ENCODE measurements at places on chromosomes 1 and 21.

- H3K4me1 ChIP-seq = no peaks in the 10 kb centered on the region
- H3K27ac ChIP-seq = no peak overlapping the region
- no peak for DNase-seq
- H3K36me3 ChIP-seq = no peaks in the 10 kb centered on the region
- no peak overlapping the region for H3K4me3 ChIP-seq
Measured at GRCh38 chr1:21568006-21568746, 59.0 kb downstream of the ALPL start.

GRCh38 chr1:164768619-164769018, 209.6 kb downstream of the PBX1 start:
- DNase-seq = no peak
- H3K27ac ChIP-seq = peak overlapping the region; percentile 74
- H3K4me3 ChIP-seq = no peak overlapping the region

- no peak overlapping the region for H3K4me3 ChIP-seq
- H3K27ac ChIP-seq = no peak overlapping the region
- H3K36me3 ChIP-seq = no peaks in the 10 kb centered on the region
- no peaks in the 10 kb centered on the region for H3K4me1 ChIP-seq
Measured at GRCh38 chr1:173997791-173998190, 24.4 kb downstream of the RC3H1 start.

- no peak overlapping the region for H3K27ac ChIP-seq
- H3K4me3 ChIP-seq = no peak overlapping the region
- DNase-seq = no peak
- H3K27me3 ChIP-seq = no peaks in the 10 kb centered on the region
- H3K4me1 ChIP-seq = no peaks in the 10 kb centered on the region
- no peaks in the 10 kb centered on the region for H3K36me3 ChIP-seq
Measured at GRCh38 chr1:170460001-170460400, 72.0 kb upstream of the GORAB start.

DNA sequence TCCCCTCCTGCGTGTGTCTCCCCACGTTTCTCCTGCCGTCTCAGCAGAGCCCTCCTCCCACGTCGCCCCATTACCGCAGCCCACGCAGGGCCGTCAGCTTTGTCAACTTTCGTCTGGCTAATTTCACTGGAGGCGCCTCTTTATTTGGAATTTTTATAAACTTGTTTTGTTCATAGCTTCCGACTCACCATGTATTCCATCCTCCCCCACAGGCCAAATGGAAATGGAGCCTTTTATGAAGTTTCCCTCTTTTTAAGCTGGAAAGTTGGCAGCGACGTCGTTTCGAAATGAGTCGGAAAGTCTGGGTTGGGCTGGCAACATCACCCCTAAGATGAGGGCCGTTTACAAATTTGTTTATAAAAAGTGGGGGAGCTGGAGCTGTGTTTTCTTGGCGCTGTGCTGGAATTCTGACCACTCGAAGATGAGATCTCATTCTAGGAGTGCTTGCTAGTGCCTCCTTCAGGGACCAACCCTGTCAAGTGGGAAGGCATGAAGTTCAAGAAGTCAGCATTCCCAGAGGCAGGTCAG, 23.7 kb upstream of the SLC45A1 start:
- no peaks in the 10 kb centered on the region for H3K27me3 ChIP-seq
- no peak for DNase-seq
- H3K4me1 ChIP-seq = no peaks in the 10 kb centered on the region
- H3K36me3 ChIP-seq = no peaks in the 10 kb centered on the region

GRCh38 chr1:32066489-32066873, 6.3 kb upstream of the TMEM39B start:
- no peak overlapping the region for H3K4me3 ChIP-seq
- DNase-seq = peak; percentile 12
- H3K27ac ChIP-seq = no peak overlapping the region
- H3K4me1 ChIP-seq = peaks cover 66% of the 10 kb centered on the region
- H3K27me3 ChIP-seq = no peaks in the 10 kb centered on the region

DNA sequence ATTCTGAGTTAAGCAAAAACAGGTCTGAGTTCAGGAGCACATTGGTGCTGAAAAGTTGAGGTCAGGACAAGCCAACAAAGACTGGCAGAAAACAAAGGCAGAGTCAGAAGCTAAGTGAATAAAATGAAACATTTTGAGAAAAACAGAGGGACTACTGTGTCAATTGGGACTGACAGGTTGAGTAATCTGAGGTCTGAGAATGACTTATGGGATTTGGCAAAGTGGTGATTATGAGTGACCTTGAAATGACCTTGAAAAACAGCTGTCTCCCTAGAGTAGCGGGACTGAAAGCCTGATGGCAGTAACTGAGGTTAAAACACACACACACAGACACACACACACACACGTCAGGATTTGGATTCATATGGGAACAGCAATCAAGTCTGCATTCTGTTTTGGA, 8.8 kb upstream of the COG2 start:
- no peaks in the 10 kb centered on the region for H3K27me3 ChIP-seq
- H3K4me3 ChIP-seq = no peak overlapping the region
- H3K4me1 ChIP-seq = no peaks in the 10 kb centered on the region
- DNase-seq = no peak
- H3K27ac ChIP-seq = no peak overlapping the region
- no peaks in the 10 kb centered on the region for H3K36me3 ChIP-seq

DNA sequence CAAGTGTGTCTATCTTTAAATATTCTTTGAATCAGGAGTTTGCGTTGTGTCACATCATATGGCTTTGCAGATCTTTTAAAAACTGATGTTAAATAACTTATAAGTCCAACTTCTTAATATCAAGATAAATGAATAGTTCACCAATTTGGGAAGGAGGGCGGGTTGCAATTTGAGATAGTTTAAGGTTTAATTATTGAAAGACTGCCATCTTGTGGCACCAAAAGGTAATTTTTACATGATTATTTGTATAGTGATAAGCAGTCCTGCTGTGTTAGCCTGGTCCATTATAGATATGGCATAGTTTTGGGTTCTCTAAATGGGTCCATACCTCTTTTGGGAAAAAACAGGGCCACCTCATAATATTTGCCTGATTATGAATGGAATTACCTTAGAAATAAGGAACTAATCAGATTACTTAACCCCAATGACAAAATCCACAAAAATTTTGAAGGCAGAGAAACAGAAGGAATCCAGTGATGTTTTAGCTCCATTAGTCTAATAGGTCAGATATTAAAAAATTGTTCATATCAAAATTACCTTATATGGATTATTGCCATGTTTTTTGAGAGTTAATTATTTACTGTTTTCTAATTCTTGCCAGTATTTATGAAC, 64.3 kb downstream of the PRKAA2 start:
- H3K4me3 ChIP-seq = no peak overlapping the region
- no peak for DNase-seq
- H3K4me1 ChIP-seq = no peaks in the 10 kb centered on the region
- no peaks in the 10 kb centered on the region for H3K36me3 ChIP-seq
- H3K27ac ChIP-seq = no peak overlapping the region

DNA sequence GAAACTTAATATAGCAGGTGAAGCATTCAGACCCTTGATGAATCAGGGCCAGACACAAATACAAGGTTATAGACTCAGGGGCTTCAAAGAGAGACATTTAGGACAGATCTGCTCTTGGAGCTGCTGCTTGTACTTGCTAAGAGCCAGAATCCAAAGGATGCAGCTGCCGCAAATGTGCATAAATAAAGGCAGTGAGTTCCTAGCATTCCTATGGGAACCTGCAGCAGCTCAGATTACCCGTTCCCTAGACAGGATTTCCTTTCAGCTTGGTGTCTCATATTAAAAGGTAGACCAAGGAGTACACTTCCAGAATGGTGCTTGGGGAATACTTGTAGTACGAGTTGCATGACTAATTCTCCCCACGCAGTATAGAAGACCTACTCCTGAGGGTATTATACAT, 9.7 kb upstream of the LRRC53 start:
- H3K27ac ChIP-seq = no peak overlapping the region
- no peaks in the 10 kb centered on the region for H3K27me3 ChIP-seq
- H3K4me1 ChIP-seq = no peaks in the 10 kb centered on the region

- no peak overlapping the region for H3K27ac ChIP-seq
- no peak overlapping the region for H3K4me3 ChIP-seq
- H3K27me3 ChIP-seq = no peaks in the 10 kb centered on the region
Measured at GRCh38 chr21:17570786-17571185, 41.9 kb downstream of the BTG3 start.

GRCh38 chr1:48523558-48523957, 51.6 kb upstream of the SPATA6 start:
- DNase-seq = no peak
- peaks cover 8% of the 10 kb centered on the region for H3K4me1 ChIP-seq
- no peak overlapping the region for H3K27ac ChIP-seq

- no peaks in the 10 kb centered on the region for H3K36me3 ChIP-seq
- H3K4me3 ChIP-seq = no peak overlapping the region
- H3K4me1 ChIP-seq = peaks cover 22% of the 10 kb centered on the region
Measured at GRCh38 chr1:90705956-90706355, 11.1 kb downstream of the BARHL2 start.

- H3K4me3 ChIP-seq = no peak overlapping the region
- DNase-seq = no peak
- H3K4me1 ChIP-seq = no peaks in the 10 kb centered on the region
- H3K27ac ChIP-seq = no peak overlapping the region
- H3K27me3 ChIP-seq = no peaks in the 10 kb centered on the region
- H3K36me3 ChIP-seq = no peaks in the 10 kb centered on the region
Measured at GRCh38 chr1:110438893-110439292, 12.1 kb upstream of the PROK1 start.

DNA sequence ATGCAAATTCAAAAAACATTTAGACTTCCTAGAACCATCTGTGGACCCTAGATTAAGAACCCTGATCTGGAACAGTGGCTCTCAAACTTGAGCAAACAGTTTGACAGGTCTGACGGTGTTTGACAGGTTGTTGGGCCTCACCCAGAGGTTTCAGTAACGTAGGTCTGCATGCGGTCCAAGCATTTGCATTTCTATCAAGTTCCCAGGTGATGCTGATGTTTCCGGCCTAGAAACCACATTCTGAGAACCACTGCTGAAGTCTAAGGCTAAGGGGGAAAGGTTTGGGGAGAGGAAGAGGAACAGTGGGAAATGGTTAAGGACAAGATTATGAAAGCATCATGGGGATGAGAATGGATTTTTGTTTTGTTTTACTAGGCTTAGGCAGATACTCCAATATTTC, 48.6 kb downstream of the MDM4 start:
- no peaks in the 10 kb centered on the region for H3K27me3 ChIP-seq
- no peak overlapping the region for H3K4me3 ChIP-seq
- H3K27ac ChIP-seq = no peak overlapping the region
- no peak for DNase-seq
- H3K4me1 ChIP-seq = no peaks in the 10 kb centered on the region

GRCh38 chr1:113452921-113453770, 62.8 kb downstream of the MAGI3 start:
- peaks cover 17% of the 10 kb centered on the region for H3K4me1 ChIP-seq
- no peak for DNase-seq
- no peaks in the 10 kb centered on the region for H3K36me3 ChIP-seq

DNA sequence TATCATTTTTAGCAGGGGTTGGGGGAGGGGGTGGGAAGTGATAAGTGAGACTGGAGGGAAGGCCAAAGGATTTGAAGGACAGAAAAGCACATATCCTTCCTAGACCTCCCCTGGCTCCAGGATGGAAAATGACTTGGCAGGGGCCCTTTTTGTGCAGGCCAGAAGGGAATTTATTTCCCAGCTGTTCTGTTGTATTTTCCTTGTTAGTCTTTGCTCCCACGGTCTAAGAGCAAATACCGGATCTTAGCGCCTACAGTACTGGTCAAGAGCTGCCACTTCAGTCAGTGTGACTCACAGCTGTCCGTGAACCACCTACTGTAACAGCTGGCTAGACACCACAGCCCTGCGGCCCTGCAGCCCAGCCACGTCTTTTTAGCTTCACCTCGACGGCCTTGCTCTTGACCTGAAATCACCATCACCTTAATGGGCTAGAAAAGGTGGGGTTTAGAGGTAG, 51.0 kb upstream of the ERRFI1 start:
- H3K27ac ChIP-seq = peak overlapping the region; percentile 83
- peaks cover 30% of the 10 kb centered on the region for H3K4me1 ChIP-seq
- H3K36me3 ChIP-seq = no peaks in the 10 kb centered on the region
- no peaks in the 10 kb centered on the region for H3K27me3 ChIP-seq
- no peak for DNase-seq

GRCh38 chr1:232142403-232143314, 487.3 kb downstream of the SIPA1L2 start:
- peaks cover 13% of the 10 kb centered on the region for H3K4me1 ChIP-seq
- peak overlapping the region; percentile 48 for H3K27ac ChIP-seq
- no peak overlapping the region for H3K4me3 ChIP-seq
- no peak for DNase-seq
- no peaks in the 10 kb centered on the region for H3K27me3 ChIP-seq
- H3K36me3 ChIP-seq = no peaks in the 10 kb centered on the region

GRCh38 chr1:210525716-210526454, 197.2 kb downstream of the HHAT start:
- no peaks in the 10 kb centered on the region for H3K36me3 ChIP-seq
- no peaks in the 10 kb centered on the region for H3K27me3 ChIP-seq
- no peak for DNase-seq
- no peak overlapping the region for H3K27ac ChIP-seq
- no peaks in the 10 kb centered on the region for H3K4me1 ChIP-seq

DNA sequence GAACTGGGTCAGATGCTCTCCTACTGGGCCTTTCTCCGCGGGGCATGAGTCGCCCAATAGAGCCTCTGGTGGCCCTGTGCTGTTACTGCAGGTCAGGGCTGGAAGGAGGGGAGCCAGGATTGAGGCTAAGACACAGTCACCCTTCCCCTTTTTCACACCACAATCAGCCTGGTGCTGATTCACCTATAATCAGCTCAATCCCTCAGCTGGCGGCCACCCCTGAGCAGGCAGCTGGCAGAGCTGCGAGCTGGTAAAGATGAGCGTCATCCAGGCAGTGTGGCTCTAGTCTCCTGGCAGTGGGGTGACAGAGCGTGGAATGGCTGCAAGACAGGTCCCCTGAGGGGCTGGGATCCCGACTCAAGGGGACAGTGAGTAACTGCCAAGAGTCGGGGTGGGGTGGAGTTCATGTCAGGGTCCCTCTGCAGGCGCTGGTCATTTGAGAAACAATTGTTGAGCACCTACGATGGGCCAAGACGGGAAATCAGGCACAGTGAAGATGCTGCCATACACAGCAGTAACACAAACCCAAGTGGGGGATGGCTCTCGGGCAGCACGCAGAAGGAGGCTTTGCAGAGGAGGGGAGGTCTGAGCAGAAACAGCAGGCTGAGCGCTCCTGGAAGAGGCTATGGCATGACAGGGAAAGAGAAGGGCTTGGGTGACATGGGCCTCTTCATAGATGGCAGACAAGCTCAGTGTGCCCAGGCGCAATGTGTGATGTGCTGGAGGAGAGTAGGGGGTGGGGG, 21.8 kb downstream of the ATF3 start:
- H3K4me1 ChIP-seq = no peaks in the 10 kb centered on the region
- H3K27me3 ChIP-seq = peaks cover 29% of the 10 kb centered on the region
- DNase-seq = peak; percentile 26
- no peaks in the 10 kb centered on the region for H3K36me3 ChIP-seq

All from esophagus squamous epithelium (tissue), 5 donors.